ENCODE measurements at places on chromosomes 6 and 20.

DNA sequence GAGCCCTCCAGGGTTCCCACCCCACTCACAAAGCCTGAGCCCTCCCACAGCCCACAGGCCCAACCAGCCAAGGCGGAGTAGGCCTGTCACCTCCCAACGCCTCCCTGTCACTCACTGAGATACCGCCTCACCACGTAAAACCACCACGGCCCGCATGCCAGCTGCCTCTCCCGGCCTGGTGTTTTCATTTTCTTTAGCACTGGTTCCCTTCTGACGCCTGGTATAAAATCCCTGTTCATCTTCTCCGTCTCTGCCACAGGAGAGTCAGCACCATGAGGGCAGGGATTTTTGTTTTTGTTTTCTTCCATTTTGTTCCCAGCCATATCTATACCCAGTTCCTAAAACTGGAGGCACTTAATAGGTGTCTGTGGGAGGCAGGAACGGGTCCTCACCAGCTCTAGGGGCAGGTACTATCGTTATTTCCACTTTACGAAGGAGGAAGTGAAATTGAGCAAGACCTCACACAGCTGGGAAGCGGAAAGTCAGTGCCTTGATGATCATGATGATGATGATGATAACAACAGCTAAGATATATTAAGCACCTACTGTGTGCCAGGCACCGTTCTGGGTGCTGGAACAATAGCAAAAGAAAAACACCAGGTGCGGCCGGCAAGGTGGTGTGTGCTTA is 58.6 kb downstream of the SNAI1 start:
- DNase-seq = no peak

DNA sequence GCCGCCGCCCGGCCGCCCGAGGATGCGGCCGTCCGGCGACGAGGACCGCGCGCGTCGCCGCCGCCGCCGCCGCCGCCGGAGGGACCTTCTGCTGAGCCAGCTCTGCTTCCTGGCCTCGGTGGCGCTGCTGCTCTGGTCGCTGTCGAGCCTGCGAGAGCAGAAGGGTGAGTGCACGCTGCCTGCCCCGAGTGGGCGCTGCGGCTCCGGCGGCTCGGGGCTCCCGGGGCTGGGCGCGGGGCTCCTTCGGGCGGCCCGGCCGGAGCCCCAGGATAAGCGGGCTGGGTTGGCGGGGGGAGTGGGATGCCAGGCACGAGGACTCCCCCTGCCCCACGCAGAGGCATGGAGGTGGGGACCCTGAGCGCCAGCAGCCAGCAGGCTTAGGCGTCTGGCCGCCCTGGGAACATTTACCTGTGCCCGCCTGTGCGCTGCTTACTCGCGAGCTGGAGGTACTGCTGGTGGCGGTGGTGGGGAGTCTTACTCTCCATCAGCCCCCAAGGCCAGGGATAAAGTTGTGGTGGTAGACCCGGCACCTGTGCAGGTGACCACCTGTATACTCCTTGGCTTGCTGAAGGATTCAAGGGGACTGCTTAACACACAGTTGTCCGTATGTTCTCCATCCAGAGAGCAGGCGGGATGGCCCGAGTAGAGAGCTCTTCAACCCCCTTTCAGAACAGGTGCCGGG is 520 bp downstream of the SLC24A3 start:
- DNase-seq = no peak

- DNase-seq = peak; percentile 80
These were observed 94.0 kb upstream of the NHSL1 start for GRCh38 chr6:138593124-138593877.

GRCh38 chr20:35788796-35789195 is 17.0 kb downstream of the PHF20 start:
- DNase-seq = no peak

- no peak for DNase-seq
These were observed 130.8 kb downstream of the TIAM2 start for GRCh38 chr6:155125906-155126305.

- DNase-seq = no peak
These were observed 270.7 kb downstream of the EYS start for GRCh38 chr6:65436281-65436680.

DNA sequence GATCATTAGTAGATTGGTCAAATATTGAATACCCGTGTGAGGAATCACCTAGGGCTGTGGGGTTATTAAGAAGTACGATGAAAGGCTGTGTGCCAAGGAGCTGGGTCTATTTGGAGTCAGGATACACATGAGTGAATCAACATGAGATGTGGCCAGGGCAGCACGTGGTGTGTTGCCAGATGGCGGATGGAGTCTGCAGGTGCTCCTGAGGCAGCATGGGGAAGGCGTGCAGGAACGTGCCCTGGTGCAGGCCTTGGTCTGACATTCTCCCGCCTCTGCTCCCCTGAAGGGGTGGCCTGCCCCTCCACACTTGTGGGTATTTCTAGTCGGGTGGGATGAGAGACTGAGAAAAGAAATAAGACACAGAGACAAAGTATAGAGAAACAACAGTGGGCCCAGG is 39.0 kb upstream of the SLC22A1 start:
- no peak for DNase-seq

DNA sequence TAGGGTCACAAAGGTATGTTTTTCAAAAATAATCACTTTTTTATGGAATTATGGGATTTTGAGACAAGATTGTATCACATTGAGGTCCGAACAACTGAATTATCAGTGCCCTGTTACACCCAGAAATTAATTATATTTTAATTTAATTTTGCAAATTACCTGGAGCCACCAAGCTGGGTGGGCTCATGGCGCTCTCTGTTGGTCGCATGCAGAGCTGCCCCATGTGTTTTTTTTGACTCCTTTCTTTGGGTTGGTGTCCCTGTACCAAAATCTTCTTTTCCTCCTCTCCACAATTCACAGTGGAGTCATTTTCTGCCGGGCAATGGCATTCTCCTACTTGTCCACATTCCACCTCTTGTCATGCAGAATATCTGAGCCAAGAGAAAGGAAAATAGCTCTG is 38.9 kb upstream of the FRMD1 start:
- no peak for DNase-seq

DNA sequence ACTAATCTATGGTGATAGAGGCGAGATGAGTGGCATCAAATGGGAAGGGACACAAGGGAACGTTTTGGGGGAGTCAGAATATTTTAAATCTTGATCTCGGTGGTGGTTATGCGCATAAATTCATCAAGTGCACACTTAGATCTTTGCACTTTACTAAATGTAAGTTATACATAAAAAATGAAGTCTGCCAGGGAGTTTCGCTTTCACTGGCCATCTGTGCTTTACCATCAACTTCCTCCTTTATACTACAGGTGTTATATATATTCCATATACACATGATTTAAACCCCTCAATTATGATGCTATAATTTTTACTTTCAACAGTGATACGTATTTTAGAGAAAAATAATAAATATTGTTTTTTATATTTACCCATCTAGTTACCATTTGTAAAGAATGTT is 97.6 kb upstream of the AKIRIN2 start:
- no peak for DNase-seq

GRCh38 chr6:149913085-149913484 is 9.8 kb downstream of the RAET1G start:
- DNase-seq = no peak

DNA sequence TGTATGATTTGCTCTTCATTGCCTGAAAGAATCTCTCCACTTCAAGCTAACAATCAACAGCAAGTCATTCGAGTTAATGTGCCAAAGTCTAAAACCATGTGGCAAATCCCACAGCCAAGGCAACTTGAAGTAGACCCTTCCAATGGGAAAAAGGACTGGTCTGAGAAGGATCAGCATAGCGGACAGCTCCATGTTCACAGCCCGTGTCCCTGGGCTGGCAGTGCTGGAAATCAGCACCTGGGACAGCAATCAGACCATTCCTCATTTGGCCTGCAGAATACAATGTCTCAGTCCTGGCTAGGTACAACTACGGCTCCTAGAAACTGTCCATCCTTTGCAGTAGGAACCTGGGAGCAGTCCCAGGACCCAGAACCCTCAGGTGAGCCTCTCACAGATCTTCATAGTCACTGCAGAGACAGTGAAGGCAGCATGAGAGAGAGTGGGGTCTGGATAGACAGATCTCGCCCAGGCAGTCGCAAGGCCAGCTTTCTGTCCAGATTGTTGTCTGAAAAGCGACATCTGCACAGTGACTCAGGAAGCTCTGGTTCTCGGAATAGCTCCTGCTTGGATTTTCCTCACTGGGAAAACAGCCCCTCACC is 1.1 kb downstream of the GJA10 start:
- DNase-seq = peak; percentile 53

GRCh38 chr20:47232518-47232917 is 124.0 kb downstream of the ZMYND8 start:
- DNase-seq = no peak

DNA sequence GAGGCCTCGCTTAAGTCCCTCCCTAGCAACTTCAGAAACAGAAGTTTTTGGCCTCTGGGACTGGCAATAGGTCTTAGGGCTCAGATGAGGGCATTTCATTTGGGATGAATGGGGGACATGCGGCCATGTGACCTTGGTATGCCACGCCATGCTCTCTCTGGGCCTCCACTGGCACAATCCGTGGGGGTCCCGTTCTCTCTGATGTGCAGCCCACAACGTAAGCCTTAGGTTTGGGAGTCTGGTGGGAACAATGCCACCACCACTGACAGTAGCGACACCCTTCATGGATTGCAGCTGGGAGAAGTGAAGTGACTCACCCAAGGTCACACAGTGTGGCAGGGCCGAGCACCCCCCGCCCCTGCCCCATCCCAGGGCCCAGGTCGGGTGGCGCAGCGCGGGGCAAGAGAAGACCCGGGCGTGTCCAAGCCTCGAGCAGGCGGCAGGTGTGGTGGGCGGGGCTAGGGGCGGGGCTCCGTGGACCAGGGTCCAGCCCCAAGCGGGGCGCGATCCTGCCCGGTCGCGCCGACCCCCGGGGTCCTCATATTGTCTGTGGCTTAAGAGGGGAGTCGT is 864 bp upstream of the CEBPB start:
- no peak for DNase-seq

DNA sequence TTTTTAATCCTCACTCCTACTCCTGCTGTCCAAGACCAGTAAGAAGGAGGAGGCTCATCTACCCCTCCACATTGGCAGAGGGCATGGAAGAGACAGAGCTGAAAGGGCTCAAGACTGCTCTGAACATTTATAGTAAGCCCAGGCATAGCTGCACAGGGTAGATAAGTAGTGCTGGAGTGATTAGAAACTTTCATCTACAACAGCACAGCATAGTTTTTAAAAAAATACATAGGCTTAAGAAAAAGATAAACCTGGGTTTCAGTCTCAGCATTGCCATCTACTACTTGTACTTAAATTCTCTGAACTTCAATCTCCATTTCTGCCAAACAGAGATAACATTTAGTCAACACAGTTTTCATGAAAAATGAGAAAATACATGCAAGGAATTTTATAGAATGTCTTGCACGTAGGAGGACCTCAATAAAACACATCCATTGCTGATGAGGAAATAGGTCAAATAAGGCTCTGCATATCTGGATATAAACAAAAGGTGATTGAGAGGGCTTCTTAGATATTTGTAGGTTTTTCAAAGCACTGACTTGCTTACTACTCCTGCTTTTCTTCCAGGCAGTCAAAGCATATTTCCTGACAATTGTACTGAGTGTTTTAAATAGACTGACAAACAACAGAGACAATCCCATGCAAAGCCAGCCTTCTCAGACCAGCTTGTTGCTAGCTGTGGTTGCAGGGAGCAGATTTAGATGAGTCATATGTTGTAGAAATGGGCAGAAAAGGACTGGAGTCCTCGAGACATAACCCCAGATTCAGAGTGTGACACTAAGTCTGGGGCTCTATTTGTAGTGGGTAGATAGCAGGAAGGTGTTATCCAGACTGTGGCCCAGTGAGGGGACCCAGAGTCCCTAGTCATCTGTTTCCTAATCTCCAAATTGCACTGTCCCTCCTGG is 107.4 kb upstream of the TAB2 start:
- peak; percentile 24 for DNase-seq

DNA sequence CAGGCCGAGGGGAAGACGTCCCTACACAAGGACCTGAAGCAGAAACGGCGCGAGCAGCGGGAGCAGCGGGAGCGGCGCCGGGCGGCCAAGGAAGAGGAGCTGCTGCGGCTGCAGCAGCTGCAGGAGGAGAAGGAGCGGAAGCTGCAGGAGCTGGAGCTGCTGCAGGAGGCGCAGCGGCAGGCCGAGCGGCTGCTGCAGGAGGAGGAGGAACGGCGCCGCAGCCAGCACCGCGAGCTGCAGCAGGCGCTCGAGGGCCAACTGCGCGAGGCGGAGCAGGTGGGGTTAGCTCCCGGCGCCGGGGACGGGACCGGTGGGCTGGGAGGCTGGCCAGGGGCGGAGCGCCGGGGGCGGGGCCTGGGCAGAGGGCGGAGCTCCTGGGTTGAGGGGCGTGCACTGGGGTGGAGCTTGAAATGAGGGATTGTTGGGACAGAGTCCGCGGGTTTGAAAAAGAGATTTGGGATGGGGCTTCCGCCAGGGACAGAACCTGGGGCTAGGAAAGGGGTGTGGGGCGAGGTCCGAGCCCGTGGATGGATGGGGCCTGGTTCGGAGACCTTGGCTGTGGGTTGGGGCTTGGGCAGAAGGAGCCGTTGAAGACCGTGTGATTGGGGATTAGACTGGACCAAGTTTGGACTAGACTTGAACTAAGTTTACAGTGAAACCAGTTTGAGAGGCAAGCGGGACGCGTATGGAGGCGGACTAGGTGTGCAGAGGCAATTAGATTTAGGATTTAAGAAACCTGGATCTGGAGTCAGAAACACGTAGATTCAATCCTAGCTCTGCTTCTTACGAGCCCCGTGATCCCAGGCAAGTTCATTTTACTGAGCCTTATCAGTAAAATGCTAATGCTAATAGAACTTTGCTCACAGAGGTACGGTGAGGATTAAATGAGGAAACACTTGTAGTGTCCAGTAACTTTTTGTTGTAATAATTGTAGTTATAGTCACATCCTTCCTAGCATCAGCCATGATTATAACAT is 20.9 kb downstream of the DEF6 start:
- DNase-seq = peak; percentile 69

- no peak for DNase-seq
These were observed 420.9 kb downstream of the PRKN start for GRCh38 chr6:162306616-162307015.

DNA sequence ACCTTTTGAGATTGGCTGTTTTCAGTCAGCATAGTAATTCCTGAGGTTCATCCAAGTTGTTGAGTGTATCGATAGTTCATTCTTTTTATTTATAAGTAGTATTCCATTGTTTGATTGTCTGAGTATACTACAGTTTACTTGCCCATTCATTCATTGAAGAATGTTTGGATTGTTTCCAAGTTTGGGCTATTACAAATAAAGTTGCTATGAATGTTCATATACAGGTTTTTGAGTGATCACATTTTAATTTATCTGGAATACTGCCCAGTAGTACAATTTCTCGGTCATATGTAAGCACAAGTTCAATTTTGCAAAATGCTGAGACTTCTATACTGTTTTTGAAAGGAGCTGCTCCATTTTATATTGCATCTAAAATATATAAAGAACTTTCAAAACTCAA is 14.2 kb upstream of the EPHA7 start:
- no peak for DNase-seq

DNA sequence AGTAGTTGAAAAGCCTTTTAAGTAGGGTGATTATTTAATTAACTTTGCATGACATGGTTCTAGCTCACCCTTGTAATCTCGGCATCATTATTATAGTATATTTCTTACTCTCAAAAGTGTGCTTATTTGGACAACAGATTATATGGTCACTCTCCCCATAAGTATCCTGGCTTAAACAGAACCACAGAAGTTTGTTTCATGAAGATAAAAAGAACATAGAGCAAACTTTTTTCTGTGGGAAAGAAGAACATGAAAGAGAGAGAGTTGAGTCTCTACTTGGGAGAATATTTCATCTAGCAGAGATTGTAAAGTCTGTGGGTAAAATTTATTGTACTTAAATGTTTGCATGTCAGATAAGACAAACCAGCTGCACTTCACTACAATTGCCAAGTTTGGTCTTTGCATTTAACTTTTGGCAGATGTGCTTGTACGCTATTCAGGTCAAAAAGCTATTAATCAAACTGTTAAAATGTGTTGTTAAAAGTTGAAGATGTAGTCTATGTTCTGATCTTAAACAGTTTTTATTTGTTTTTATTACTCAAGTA is 33.4 kb upstream of the PRIM2 start:
- no peak for DNase-seq
